ENCODE measurements at places on chromosomes 3 and 15.

DNA sequence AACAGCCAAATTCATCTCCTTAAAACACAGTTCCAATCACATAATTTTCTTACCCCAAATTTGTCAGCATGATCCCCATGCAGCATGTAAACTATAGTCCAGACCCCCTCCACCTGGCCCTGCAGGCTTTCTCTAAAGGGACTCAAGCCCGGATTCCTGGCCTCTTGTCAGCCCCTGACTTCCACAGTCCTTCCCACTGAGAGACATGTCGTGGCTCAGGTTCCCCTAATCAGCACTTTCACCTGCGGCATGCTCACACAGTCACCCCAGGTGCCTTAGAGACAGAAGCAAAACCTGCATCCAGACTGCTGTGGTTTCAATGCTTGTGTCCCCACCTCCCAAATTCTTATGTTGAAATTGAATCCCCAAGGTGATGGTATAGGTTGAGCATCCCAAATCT, 372.7 kb upstream of the ATP10A start:
- no peak for DNase-seq

GRCh38 chr3:49166752-49167556, 823 bp upstream of the CCDC71 start:
- no peak for DNase-seq

DNA sequence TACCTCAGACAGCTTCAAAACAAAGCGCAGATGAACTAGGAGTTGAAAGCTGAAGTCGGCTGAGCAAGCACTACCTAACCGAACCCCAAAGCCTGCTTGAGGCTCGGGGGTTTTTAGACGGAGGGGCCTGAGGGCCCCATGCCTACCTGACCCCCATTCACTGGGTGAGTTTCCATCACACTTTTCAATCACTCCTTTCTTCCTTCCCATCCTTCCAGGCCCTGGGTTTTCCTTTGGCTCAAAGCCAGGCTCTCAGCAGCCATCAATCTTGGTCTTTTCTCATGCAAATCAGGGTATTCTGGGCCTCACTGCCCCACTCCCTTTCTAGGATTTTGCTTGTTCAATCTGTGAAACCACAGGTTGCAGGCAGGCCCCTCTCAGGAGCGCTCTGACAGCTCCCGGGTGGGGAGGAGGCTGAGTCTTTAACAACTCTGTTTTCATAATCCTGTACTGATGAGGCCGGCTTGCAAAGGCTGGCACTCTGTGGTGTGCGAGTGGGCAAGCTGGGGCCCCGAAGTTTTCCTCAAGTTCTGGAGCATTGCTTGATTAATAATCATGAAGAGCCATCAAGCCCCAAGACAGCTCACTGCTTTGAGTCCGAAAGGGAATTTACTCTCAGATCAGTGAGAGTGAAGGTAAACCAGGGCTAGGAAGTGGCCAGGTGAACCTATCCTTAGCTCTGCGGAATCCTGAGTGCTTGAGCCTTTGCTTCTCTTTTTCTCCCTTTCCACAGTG, 97.6 kb downstream of the FRMD4B start:
- peak; percentile 78 for DNase-seq

- DNase-seq = no peak
Observed at GRCh38 chr3:12978682-12979081, 94.5 kb downstream of the IQSEC1 start.

DNA sequence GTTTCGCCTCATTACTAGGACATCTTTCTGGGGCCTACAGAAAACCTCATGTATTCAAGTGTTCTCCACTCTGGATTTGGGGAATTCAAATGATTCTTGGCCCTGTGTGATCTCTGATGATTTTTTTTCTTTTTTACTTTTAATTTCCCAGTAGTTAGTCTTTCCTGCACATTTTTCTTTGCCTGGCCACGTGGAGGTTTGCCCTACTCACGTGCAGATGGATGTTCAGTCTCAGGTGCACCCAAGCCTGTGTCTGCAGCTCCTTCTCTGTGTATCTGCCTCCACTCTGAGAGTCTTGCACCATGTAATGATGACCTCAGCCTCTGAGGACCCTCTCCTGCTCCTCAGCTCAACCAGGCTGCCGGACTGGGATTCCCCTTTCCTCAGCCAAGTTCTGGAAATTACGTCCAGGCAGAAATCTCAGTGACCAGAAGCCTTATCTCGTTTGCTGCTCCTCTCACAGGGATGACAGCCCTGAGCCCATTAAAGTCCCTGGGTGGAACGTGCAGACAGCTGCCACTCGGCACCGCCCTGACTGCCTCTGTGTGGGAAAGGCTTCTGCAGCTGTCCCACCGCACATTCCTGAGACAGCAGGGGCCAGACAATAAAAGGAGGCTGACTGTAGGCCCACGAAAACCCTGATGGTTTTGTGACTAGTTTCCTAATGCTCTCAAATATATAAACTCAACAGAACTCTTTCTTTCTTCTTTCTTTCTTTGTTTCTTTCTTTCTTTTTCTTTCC, 31.4 kb upstream of the GABRB3 start:
- no peak for DNase-seq

DNA sequence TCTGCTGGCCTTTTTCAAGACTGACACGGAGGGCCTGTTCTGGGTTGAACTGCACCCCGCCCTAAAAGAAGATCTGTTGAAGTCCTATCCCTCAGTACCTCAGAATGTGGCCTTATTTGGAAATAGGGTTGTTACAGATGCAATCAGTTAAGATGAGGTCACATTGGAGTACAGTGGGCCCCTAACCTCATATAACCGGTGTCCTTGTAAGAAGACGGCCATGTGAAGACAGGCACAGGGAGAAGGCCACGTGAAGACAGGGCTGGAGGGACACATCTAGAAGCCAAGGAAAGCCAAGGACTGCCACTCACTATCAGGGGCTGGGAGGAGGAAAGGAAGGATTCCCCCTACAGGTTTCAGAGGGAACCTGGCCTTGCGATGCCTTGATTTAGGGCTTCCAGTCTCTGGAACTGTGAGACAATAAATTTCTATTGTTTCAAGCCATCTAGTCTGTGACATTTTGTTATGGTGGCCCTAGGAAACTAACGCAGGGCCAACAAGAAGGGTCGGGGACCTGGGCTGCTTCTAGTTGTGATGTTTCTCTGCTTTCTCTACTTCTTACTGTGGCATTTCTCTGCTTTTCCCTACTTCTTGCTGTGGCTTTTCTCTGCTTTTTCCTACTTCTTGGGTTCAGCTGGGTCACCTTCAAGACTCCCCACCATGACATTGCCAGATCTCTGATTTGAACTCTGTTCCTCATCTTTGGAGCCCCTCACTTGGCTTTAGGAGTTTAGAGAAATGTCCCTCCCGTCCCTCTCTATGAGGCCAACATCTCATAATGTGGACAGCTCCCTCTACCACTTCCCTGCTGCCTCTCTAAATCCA, 4.8 kb upstream of the CCDC174 start:
- no peak for DNase-seq

DNA sequence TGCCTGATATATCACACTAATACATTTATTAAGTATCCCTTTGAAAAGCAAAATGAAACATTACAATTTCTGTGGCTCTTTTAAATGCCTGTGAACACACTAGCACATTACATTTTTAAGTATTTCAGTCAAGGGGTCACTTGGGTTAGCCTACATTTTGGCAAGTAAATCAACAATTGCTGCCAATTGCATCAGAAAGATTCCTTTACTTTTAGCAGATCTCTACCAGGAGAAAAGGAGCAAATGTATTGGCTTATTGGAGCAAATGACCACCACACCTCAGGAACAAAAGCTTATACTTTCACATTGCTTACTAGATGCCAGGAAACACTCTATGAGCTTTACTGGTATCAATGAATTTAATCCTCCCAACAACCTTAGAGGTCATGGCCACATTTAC, 947.1 kb downstream of the FHIT start:
- DNase-seq = no peak

GRCh38 chr3:58474967-58475578, 16.8 kb upstream of the KCTD6 start:
- no peak for DNase-seq

DNA sequence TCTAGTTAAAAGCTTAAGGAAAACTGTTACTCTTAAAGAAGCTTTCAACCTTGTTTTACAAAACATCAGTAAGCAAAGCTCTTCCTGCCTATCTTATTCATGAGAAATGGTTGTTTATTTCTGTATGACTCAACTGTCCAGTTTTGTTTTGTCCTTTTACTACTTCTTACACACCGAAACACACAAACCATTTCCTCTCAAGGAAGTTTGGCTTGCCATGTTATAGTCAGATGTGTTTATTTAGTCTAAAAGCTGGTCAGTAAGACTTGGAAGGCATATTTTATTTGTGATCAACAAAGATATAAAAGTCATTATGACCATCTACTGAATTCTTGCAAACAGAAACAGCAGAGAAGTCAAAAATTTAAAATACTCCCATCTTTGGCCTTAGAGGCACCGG, 53.2 kb upstream of the RBSN start:
- DNase-seq = no peak

GRCh38 chr15:28269097-28269496, 52.9 kb downstream of the HERC2 start:
- no peak for DNase-seq

GRCh38 chr3:126436826-126437717, 38.6 kb downstream of the ZXDC start:
- DNase-seq = no peak

DNA sequence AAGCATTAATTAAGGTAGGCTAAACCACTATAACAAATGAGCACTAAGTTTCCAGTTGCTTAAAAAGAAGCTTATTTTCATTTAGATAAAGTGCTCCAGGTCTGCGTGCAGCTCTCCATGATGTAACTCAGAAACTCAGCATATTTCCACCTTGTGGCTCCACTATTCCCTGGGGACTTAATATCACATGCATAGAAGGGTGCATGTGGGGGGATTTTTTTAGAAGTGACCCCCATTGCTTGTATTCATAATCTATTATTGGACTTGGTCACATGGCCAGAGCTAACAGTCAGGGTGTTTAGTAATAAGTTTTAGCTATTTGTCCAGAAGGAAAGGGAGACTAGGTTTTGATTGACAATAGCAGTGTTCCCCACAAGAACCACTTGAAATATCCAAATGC, 86.8 kb downstream of the TMCO5A start:
- DNase-seq = no peak

GRCh38 chr15:87263296-87263695, 993.2 kb downstream of the NTRK3 start:
- no peak for DNase-seq

DNA sequence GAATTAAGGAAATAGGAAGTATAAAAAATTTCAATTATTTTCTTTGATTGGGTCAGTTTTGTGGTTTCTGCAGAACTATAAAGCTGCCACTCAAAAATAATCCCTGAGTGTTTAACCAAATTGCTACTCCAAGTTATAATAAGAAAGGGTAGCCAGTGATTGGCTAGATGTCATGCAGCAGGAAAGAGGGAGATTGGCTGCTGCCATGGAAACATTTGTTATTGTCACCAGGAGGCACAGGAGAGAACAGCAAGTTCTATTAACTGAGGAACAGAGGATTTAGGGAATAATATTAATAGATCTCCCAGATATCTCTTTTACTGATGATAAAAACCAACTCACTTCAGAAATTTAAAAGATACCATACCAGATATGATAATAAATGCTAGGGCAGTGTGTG, 42.6 kb downstream of the CLDN1 start:
- no peak for DNase-seq

GRCh38 chr3:130515755-130516154, 1.2 kb upstream of the COL6A6 start:
- no peak for DNase-seq

- no peak for DNase-seq
Observed at GRCh38 chr3:118846176-118846575, 188.5 kb downstream of the IGSF11 start.

GRCh38 chr3:160006282-160007163, 17.9 kb downstream of the IL12A start:
- DNase-seq = no peak
